Stimulated activated CD4-positive, alpha-beta T cell treated with anti-CD3 and anti-CD28 coated beads, Interleukin-4, amount 100 ng/mL, for 4 hours (primary cell): ENCODE measurements at places on chromosomes 7 and 10.

DNA sequence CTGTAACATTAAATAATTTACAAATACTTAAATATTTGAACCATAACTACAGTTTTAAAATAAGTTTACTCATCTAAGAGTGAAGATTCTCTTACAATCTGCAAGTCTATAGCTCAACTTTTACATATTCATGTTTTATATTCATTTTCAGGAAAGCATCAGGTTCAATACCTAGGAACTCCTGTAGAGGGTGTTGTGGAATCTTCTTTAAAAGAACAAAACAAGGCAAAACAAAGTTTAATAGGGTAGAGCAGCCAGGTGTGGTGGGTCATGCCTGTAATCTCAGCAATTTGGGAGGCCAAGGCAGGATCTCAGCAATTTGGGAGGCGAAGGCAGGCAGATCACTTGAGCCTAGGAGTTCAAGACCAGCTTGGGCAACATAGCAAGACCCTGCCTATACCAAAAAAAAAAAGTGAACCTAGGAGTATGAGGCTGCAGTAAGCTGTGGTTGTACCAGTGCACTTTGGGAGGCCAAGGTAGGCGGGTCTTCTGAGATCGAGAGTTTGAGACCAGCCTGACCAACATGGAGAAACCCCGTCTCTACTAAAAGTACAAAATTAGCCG is 45.1 kb downstream of the ST8SIA6 start:
- DNase-seq: no peak

DNA sequence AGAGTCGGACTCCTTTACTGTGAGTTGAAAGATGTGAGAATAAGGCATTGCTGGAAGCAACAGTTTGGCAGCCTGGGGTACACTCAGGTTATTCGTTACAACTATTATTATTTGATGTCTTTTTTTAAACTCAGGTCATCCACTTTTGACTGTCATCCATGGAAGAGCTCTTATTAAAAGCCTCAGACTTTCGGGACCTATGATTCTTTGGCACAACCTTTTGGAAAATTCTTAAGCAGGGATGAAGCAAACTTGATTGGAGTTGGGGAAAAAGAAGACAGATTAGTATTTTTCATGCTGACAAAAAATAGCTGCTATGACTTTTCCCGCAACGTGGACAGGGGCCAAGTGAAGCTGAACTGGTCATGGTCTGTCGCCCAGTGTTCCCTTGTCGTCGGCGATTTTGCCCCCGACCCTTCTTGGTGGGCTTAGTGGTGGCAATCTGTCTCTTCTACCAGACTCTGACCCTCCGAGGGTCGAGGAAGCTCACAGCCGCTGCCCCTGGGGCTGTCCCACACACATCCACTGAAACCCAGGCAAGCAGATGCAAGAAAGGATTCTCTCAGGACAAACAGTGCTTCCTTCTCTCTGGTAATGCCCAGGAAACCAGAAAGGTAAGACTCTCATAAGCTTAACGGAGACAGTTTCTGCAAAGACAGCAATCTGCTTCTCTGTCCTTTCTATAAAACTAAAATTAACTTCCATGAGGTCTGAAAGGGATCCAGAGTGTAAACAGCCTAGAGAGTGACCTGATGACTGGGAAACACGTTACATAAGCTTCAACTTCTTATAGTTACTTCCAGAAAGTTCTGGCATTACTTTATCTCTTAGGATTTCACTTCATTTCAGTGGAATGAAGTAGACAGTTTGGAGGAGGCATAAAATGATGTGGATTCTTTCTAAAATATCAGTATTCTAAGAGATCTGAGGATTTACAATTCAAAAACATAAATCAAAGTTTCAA is 1.0 kb downstream of the CPED1 start:
- DNase-seq: no peak

DNA sequence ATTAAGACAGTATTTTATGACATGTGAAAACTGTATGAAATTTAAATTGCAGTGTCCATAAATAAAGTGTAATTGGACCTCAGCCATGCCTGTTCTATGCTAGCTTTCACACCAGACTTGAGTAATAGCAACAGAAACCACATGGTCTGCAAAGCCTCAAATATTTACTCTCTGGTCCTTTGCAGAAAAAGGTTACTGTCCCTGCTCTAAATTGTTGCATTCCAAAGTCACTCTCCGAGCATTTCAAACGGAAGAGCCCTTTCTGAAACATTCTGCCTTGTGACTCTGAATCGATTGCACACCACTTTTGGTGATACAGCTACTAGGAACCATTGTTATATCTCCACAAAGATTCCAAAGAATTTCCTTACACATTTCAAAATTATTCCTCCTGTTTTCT is 81.0 kb upstream of the STK17A start:
- DNase-seq: no peak

DNA sequence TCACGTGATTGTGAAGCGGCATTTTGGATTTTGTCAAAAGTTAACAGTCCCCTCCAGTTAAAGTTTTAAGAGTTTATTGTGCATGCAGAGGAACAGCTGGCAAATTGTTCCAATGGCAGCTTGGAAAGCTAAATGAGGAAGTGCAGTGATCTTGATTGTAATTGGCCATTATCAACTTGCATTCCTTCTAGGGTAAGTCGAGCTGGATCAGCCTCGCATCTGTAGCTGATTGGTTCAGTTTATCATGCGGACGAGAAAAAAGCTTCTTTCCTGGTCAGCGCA is 566 bp downstream of the ZNF789 start:
- DNase-seq: no peak

DNA sequence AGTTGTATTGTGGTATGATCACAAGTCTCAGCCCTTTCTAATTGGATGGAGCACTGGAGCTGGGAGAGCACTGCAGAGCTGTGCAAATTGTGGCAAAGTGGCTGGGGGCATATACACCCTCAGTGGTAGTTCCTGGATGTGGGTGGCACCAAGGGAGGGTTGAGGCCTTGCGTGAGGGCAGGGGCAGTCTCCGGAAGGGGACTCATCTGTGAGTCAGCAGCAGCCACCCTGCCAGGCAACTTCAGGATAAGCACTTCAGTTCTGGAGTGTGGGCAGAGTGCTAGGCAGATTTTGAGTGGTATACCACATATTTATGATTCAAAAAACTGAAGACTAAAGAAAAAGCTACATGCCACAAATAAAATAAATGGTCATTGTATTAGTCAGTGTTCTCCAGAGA is 210.5 kb downstream of the ETV1 start:
- no peak for DNase-seq

DNA sequence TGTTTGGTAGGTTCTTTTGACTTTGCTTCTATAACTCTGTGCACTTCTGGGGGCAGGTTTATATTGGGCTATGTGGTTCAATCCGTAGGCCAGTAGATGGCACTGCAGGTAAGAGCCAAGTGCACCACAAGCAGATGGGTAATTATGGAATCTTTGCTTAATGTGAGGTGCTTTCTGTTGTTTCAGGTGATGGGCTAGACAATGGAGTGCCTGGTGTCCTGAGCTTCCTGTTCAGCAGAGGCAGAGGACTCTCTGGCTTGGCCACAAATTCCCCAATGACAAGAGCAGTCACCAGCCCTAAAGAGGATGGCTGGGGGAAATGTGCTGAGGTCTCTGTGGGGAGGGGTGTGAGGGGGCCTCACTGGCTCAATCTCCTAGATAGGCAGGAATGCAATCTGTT is 455.0 kb downstream of the CCSER2 start:
- DNase-seq: no peak

GRCh38 chr10:91694170-91694794 is 61.4 kb upstream of the PPP1R3C start:
- DNase-seq: no peak

- DNase-seq: no peak
Measured at GRCh38 chr7:7642081-7642480, 1.5 kb downstream of the UMAD1 start.

DNA sequence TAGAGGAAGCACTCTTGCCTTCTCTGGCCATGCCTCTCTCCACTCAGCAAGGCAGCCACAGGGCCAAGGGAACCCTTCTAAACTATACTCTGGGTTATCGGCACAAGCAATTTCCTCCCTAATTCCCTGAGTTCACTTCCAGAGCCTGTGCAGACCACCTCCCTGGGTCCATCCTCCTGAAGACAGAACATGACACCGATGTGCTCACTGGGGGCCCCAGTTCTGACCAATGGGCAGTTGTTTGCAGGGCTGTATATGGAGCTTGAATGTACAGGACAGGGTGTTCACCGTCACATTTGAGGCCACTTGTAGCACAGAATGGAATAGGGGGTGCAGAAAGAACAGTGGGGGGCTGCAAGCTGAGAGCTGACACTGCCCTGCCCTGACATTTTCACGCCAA is 77.7 kb downstream of the TFEC start:
- DNase-seq: no peak

- DNase-seq: no peak
Measured at GRCh38 chr7:92720604-92721350, 115.6 kb downstream of the CDK6 start.

DNA sequence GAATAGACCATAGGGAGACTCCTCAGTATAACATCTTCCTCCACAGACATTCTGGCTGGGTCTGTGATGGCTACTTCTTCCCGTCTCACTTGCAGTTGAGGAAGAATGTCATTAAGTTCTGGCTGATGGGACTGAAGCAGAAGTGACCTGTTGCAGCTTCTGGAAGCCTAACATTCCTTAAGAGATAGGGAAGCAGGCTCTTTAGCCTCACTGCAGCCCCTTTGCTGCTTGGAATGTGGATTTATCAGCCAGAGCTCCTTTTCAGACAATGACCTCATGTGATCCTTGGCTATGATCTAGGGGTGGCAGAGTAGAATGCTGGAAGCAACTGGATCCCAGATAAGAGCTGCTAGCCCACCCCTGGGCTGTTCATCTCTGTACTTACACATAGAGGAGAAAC is 142.5 kb downstream of the RNF216 start:
- DNase-seq: no peak

DNA sequence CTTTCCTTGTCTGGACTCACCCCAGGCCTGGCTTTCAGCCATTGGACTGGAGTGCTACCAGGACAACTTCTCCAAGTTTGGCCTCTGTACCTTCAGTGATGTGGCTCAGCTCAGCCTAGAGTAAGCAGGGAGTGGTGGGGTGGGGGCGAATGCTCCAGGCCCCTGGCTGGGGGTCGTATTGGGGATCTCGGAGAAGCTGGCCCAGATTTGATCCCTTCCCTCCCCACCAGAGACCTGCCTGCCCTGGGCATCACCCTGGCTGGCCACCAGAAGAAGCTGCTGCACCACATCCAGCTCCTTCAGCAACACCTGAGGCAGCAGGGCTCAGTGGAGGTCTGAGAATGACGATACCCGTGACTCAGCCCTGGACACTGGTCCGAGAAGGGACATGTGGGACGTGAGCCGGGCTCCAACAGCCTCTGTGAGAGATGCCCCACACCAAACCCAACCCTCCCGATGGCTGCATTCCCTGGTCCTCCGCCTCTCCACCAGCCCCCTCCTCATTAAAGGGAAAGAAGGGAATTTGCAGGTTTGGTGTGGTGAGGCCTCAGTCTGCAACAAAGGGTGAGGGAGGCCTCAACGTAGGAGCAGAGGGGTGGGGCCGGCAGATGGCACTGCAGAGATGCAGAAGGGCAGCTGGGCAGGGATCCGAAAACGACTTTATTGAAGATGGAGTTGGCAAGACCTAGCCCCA is 14.8 kb downstream of the TRPV6 start:
- DNase-seq: no peak

GRCh38 chr10:1147810-1148209 is 91.6 kb downstream of the WDR37 start:
- no peak for DNase-seq

GRCh38 chr10:126906704-126907422 is 1.6 kb downstream of the DOCK1 start:
- DNase-seq: no peak

- DNase-seq: no peak
Measured at GRCh38 chr7:158291998-158292397, 295.6 kb downstream of the PTPRN2 start.

GRCh38 chr10:113313048-113313602 is 239.7 kb upstream of the HABP2 start:
- no peak for DNase-seq

GRCh38 chr7:12674861-12675260 is 12.6 kb upstream of the ARL4A start:
- DNase-seq: no peak

DNA sequence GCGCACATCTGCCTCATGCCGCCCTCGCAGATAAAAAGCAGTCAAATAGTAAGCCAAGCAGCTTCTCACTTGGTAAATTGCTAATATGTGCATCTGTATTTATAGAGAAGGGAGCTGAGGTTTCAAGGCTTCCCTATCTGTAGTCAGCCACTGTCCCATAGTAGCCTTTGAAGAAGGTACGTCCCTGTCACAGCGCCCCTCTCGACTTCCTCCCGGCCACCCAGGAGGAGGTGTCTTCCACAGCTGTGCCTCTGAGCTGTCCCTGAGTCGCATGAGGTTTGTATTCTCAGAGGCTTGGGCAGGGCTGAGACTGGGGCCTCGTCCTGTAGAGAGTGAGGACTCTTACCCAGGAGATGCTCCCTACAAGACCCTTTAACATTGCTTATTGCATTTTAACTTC is 49.0 kb downstream of the SPOCK2 start:
- no peak for DNase-seq

- no peak for DNase-seq
Measured at GRCh38 chr7:102996957-102997356, 77.6 kb downstream of the FBXL13 start.

DNA sequence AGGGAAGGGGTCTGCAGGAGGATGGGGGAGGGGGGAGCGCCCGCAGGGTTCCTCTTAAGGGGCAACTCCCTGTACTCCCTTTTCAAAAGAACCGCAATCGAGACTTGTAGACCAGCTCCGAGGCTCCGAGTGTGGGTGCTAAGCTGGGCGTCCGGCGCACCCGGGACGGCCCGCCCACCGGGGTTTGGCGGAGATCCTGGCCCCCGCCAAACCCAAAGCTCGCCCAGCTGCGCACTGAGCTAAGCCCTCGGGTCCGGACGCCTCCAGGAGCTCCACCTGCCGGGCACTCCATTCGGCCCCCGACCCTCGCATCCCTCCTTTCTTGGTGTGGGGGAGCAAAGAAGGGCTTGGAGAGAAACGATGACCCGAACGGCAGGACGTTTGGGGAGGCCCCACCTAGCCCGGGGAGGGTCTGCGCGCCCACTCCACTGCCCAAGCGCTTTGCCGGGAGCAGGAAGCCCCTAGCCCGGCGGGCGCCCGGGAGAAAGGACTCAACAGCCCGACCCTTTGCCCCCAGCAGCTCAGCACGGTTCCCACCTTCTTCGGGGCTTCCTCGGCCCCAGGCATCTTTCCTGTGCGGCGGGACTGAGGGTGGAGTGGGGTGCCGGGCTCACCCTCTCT is 651 bp downstream of the AFAP1L2 start:
- DNase-seq: no peak

DNA sequence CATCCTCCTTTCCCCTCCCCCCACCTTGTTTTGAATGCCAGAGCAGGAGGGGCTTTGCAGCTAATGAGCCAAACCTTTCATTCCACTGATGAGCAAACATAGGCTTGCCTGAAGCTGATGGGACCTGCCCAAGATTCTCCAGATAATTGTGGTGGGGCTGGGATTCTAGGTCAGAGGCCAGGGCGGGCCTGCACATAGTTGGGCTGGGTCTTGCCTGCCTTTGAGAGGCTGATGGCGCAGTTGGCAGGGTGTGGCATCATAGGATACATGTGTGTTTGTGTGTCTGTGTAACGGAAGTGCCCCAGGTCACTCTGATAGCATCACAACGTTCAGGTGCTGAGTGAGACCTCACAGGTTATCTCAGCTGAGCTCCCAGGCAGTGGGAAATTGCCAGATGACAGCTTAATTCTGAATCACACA is 22.9 kb downstream of the BTBD16 start:
- DNase-seq: no peak

- no peak for DNase-seq
Measured at GRCh38 chr7:124764847-124765400, 668 bp downstream of the GPR37 start.
